ENCODE measurements at places on chromosomes 12 and 14. TPM values are rescaled to one million over a fixed set of nuclear protein-coding genes. Genes with fewer than 3 reads are reported as not detected.

ST8SIA1 gene
- total RNA-seq = 1.2 TPM

GALNT9 gene
- total RNA-seq = 0.45 TPM

RPGRIP1 gene
- 0.40 TPM for total RNA-seq

DIO2 gene
- 1.9 TPM for total RNA-seq

AJUBA gene
- total RNA-seq = 6.7 TPM

- DNase-seq = no peak
Measured at GRCh38 chr14:96630281-96630680, 128.1 kb downstream of the PAPOLA start.

OTOGL gene
- total RNA-seq = 0.08 TPM

DNA sequence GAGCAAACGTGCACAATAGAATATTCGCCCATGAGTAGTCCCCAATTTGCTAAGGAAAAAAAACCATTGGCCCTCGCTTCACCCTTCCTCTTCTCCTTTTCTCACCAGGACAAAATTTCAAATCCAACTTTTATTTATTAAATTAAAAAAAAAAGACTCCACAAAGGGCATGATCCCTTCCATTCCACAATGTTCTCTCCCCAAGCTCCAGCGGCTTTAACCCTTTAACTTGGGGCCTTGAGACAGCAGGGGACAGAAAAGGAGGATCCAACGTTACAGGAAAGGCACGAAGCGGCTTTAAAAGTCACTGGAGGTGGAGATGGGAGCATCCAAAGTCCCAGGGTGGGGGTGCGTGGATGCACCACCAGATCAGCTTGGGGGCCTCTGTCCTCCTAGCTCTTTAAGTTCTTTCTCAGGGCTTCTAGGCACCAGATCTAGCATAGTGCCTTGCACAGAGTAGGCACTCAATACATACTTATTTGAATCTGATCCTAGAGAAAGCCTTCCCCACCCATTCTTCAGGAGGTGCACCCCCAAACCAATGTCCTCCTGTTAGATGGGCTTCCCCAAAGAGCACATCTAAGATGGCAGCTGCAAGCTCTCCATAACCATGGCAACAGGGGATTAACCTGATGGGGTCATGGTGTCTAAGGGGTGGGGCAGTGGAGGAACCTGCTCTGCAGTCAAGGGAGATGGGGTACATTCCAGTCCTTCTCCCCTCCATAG is 5.2 kb upstream of the AAAS start:
- no peak for DNase-seq

TPH2 gene
- not detected for total RNA-seq

GRCh38 chr12:6754411-6754810 is 1.5 kb upstream of the MLF2 start:
- no peak for DNase-seq

DNA sequence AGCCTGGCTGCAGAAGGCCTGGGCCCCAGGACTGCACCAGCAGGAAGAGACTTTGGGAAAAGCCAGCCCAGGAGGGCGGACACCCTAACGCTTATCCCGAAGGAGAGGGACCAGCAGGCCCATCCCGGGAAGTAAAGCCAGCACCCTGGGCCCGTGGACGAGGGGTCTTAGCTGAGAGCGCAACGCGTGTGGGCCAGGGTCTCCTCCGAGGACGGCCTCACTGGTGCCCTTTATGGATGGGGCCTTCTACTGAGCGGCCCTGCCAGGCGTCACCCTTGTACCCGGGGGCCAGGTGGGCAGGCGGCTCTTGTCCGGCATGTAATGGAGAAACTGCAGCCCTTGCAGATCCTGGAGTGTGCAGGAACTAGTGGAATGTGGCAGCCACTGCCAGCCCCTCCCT is 14.1 kb downstream of the TEDC1 start:
- no peak for DNase-seq

CD69 gene
- 1.4 TPM for total RNA-seq

- DNase-seq = no peak
Measured at GRCh38 chr12:30269496-30269895, 426.2 kb downstream of the IPO8 start.

- no peak for DNase-seq
Measured at GRCh38 chr14:82731526-82731925, 1197.9 kb upstream of the SEL1L start.

DNA sequence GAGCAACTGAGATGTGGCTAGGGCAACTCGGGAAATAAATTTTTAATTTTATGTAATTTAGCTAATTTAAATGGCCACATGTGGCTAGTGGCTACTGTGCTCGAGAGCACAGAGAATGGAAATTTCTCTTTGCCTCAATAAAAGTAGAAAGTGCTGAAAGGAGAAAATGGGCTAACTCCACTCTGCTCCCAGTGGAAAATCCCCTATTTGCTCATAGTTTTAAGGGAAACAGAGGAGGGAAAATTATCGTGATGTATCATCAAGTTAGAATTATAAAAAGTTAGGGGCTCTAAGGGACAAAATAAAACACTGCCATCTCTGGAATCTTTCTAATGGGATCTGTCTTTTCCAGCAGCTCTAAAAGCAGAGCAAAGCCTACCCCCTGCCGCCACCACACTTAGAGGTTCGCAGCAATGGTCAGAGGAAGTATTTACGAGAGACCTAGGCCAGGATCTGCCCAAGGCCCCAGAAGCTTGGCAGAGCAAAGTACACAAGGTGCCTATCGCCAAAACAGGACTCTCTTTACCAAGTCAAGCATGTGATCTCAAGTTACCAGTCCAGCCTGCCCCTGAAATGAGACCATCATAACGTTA is 220.7 kb downstream of the PPM1H start:
- DNase-seq = no peak

GRCh38 chr14:24196071-24197055 is 1.1 kb upstream of the TM9SF1 start:
- DNase-seq = no peak

GRCh38 chr12:118065380-118065779 is 4.4 kb upstream of the WSB2 start:
- DNase-seq = no peak

KRT2 gene
- not detected for total RNA-seq

DNA sequence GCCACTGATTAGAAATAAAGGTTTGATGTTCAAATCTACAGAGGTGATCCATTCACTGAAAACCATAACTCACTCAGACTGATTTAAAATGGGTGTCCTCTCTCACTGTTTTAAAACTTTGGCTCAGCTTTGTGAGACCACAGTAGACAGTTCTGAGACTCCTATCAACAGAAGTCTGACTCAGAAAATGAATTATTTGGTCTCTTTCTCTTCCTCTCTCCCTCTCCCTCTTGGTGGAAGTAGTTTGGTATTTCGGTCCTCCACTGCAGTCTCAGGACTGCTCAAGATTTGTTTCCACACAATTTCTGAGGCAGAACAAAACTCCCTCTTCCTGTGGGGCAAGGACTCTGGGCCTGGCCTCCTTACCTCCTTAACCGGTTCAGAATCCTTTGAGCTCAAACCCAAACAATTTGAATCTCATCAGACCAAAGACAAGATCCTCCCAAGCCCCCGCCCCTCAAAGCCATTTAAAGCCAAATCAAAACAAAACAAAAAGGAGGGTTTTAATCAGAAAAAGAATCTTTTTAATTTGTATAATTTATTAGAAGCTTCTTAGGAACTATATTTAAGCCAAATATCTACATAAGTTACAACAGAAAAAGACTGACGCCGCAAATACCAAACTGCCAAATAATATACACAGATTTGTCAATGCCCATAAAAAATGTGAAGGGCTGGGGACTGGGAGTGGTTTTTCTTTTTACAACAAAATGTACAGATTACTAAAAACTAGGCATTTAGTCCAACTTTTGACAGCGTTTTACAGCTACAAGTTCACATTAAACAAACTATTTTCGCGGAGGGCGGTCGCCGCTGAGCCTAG is 3.9 kb downstream of the NKX2-1 start:
- no peak for DNase-seq

All from colonic mucosa (tissue), 4 donors.